ENCODE measurements at places on chromosomes 2 and 18.

DNA sequence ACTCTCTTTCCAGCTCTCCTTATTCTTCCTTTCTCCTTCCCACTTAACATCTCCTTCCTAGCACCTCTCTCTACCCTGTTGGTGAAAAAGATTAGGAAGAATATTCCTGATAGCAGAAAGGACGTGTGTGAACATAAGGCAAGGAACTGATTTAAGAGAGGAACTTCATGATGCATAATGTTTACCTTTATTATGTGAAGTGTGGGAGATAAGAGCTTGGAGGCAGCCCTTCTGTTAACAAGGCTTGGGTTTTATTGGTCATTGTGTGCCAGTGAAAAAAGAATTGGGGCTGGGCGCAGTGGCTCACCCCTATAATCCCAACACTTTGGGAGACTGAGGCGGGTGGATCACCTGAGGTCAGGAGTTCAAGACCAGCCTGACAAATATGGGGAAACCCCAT is 34.4 kb downstream of the KCNJ13 start:
- DNase-seq = no peak

GRCh38 chr2:42556315-42556890 is 12.0 kb upstream of the MTA3 start:
- DNase-seq = no peak

DNA sequence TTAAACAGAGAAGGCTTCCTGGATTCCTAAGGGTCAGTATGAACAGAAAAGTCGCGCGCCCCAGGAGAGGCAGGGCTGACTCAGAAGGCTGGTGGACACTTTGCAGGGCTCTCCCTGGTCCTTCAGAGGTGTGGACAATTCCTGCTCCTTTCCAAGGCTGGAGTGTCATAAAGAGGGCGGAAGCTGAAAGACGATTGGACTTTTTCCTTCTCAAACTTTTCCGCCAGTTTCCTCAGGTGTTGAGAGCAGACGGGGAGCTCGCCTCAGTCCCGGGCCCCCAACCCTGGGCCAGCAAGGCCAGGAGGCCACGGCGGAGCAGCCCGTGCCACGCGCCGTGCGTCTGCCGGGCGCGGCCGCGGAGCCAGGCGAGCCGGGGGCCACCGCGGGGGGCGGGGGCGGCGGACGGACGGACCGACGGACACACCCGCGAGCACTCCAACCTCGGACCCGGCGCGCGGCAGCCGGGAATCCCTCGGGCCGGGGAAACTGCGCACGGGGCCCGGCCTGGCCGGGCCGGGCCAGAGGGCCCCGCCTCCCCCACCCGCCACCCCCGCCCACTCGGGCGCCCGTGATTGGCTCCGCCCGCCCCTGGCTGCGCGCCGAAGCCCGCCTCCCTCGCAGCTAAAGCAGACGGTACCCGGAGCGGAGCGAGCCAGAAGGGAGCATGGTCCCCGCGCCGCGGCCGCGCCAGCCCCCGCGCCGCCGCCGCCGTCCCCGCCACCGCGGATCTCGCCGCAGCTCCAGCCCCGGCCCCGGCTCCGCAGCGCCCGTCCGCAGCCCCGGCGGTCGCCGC is at the start of gene KLHL29:
TSS of gene KLHL29 (plus strand) at position 629 of the 793 bp plus-strand sequence. CDS start 177,018 bp downstream, outside the sequence.
- DNase-seq = peak; percentile 51

GRCh38 chr2:236998236-236998635 is 87.5 kb upstream of the COPS8 start:
- DNase-seq = no peak

GRCh38 chr18:75317703-75318102 is 107.1 kb downstream of the TSHZ1 start:
- no peak for DNase-seq

DNA sequence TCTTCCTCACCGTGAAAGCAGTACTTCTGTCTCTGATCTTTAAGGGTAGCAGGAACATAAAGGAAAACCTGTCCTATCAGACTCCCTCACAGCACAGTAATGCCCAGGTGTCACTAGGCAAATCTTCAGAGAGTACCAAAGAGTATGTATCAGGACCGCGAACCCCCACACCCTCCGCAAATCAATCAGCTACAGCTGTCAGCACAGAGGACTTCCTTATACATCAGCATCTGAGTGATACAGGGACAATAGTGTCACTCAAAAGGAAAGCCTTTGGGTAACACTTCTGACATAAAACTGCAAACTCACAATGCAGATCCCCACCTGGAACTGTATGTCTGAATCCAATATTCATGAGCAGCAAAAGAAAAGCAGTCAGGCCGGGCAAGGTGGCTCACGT is 2.6 kb downstream of the AFG3L2 start:
- DNase-seq = no peak

DNA sequence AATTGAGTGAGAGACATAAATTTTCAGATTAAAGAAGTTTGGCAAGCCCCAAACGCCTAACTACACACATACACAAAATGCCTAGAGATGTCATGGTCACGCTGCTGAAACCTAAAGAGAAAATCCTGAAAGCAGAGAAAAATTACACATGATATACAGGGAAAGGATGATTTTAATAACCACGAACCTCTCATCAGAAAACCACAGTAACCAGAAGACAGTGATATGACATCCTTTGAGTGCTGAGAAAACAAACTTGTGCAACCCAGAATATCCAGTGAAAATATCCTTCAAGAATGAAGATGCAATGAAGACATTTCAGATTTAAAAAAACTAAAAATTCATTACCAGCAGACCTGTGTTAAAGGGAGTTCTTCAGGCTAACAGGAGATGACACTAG is 122.4 kb upstream of the LMAN1 start:
- no peak for DNase-seq

- peak; percentile 73 for DNase-seq
These were observed 48.4 kb upstream of the PIK3C3 start for GRCh38 chr18:41906528-41907146.

- DNase-seq = no peak
These were observed 1.5 kb downstream of the EXOC6B start for GRCh38 chr2:72824224-72824842.

GRCh38 chr2:113105047-113105785 is 22.2 kb upstream of the IL1RN start:
- DNase-seq = peak; percentile 72

GRCh38 chr2:190137561-190137960 is 75.0 kb upstream of the MSTN start:
- DNase-seq = no peak

GRCh38 chr2:235493775-235494715 is at the start of gene AGAP1:
AGAP1 (plus strand) TSS chr2:235494043.
- DNase-seq = no peak

DNA sequence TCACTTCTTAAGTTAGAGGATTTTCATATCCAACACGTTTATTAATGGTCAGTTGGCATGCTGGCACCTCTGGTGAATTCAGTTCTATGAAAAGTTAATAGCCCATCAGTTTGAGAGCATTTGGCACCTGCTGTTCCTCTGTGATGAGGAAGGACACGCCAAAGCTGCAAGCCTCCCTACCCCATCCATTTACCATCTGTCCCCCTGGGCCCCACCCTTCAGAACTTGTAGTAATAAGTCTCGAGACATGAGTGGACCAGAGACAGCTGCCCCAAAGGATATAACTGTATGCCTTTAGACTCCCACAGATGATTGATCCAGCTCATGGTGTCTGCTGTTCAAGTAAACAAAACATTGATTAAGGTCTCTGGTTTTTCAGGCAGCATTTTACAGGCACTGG is 6.3 kb downstream of the OST4 start:
- DNase-seq = no peak

- no peak for DNase-seq
These were observed 141.5 kb upstream of the HAAO start for GRCh38 chr2:42933824-42934254.

DNA sequence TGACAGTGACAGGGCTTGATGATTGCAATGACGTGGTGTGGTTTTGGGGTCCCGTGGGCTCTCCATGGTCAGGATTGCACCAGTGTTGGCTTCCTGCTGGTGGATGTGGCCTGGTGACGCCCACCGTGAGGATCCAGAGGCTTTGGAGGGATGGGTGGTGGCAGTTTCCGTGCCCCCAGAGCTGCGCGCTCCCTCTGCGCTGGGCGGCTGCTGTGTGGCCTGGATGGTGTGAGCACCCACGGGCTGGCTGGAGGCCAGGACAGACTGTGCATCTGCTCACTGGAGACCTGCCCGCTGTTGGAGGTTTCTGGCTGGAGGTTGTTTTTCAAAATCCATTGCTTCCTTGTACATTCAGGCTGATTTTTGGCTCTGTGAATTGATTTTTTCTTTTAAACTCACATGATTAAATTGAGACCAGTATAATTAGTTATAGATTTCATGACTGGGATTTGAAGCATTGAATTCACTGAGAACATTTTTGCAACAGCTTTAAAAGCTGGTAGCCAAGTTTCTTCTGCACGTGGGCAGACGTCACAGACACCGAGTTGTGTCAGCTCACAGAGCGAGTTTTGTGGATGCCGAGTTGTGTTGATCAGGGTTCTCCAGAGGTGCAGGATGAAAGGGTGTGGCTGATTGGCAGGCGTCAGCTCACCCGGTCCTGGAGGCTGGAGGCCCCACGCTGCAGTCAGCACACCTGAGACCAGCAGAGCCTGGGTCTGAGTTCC is 72.7 kb downstream of the KCNG2 start:
- DNase-seq = no peak

GRCh38 chr2:53874401-53874950 is 14.7 kb upstream of the GPR75 start:
- no peak for DNase-seq

GRCh38 chr18:28855524-28855923 is 678.6 kb upstream of the CDH2 start:
- no peak for DNase-seq

DNA sequence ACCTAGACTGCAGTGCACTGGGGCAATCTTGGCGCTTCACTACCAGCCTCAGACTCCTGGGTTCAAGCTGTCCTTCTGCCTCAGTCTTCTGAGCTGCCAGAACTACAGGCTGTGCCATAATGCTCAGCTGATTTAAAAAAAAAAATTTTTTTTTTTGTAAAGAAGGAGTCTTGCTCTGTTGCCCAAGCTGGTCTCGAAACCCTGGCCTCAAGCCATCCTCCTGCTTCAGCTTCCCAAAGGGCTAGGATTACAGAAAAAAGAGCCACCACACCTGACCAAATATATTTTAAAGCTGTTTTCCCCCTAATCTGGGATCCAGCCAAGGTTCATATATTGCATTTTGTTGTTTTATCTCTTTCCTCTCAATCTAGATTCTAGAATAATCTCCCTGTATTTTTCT is 82.2 kb downstream of the RAB31 start:
- DNase-seq = no peak

- DNase-seq = no peak
These were observed 7.7 kb upstream of the KCNE4 start for GRCh38 chr2:223044092-223044836.

- DNase-seq = no peak
These were observed 377.7 kb downstream of the TDRD15 start for GRCh38 chr2:21501376-21502027.

DNA sequence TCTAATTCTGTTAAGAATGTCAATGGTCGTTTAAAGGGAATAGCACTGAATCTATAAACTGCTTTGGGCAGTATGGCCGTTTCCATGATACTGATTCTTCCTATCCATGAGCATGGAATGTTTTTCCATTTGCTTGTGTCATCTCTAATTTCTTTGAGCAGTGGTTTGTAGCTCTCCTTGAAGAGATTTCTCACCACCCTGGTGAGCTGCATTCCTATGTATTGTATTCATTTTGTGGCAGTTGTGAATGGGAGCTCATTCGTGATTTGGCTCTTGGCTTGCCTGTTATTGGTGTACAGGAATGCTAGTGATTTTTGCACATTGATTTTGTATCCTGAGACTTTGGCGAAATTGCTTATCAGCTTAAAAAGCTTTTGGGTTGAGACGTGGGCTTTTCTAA is 38.3 kb upstream of the WDR75 start:
- DNase-seq = no peak

DNA sequence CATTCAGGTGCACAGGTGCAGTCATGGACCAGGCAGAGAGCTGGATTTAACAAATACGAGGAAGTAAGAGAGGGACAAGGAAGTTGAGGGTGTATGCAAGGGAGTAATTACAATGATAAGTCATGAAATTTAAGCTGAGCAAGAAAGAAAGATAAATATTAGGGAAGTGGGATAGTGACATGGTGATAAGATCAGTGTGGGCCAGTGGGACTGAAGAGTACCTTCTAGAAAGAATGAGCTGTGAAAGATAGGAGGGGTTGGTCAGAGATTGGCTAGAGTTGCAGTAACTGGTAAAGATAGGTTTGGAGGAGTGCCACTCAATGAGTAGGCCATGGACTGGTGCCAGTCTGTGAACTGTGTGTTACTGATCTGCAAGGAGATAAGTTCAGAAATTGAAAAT is 200.8 kb upstream of the SIX3 start:
- DNase-seq = no peak

DNA sequence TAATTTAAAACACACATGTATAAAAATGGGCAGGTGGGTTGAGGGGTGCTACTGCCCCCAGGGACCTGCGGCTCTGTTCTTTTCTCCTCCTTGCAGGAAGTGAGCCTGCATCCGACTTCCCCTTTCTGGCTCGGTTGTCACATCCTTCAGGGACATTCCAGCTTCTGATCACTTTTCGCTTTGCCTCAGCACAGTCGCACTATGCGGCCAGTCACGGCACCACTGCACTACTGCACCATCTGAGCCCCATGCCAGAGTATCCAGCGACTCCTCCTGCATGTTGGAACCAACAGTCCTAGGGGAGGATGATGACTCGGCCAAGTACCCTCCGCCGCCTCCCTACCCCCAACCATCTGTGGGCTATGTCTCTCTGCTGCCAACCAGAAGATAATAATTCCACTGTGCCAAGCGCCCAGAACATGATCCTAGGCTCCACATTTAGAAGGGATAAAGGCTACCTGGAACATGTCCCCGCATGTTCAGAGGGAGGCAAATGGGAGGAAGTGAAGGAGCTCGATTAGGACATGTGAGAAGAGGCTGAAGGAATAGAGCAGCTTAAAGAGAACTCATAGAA is 17.6 kb downstream of the CDC42EP3 start:
- no peak for DNase-seq

DNA sequence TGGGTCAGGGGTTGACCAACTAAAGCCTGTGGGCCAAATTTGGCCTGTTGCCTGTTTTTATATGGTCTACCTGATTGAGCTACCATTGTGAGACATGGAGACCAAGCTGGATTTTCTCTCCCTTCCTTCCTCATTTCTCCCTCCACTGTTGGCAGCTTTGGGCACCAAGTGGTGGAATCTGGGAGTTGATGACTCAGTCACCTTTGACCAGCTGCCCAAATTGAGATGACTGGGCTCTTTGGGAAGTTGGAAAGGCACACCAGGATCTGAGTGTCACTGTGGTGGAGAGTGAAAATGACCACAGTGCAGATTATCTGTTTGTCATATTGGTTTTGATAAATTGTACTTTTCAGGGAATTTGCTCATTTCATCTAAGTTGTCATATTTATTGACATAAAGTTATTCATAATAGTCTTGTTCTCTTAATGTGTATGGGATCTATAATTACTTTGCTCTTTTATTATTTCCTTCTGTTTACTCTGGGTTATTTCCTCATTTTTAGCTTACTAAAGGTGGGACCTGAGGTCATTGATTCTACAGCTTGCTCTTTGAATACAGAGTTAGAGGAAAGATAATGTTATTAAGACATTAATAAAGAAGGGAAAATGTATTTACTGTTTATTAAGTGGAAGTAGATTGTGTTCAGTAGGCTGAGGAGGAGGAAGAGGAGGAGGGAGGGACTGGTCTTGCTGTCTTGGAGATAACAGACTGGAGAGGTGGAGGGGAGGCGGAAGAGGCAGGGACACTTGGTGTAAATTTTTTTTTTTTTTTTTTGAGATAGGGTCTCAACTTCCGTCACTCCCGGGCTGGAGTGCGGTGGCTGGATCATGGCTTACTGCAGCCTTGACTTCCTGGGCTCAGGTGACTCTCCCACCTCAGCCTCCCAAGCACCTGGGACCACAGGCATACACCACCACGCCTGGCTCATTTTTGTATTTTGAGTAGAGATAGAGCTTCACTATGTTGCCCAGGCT is 31.8 kb downstream of the AGFG1 start:
- no peak for DNase-seq

All from activated CD8-positive, alpha-beta memory T cell treated with anti-CD3 and anti-CD28 coated beads, Interleukin-2, amount 10 ng/mL, durations not matched to agents 7 days and 5 days (primary cell).